Fibroblast of skin of right biceps (primary cell): ENCODE measurements at places on chromosomes 7 and 10.
A peak's percentile ranks its signal among the peaks of the same experiment; 100 is the strongest.

DNA sequence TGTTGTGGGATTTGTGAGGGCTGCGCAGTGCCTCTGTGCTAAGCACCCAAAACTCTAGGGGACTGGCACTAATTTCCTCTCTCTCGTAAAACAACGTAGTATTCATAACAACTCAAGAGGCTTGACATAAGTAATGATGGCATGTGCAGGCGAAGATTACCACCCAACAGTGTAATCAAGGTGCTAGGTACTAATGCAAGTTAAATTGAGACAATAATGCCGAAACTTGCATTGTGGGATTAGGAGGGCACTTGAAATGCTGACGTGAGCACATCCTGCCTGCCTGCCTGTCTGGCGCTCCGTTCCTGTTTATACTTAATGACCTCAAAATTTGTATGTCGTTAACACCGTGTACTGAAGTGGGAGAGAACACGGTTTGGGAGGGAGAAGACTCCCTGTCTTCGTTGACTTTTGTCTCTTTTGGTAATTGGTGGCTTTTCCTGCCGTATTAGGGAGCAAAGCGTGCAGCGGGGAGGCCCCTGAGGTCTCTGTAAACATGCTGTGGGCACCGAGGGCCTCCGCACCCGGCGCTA, 139.0 kb downstream of the MGMT start:
- DNase-seq: no peak

GRCh38 chr7:41097501-41097900, 605.4 kb downstream of the INHBA start:
- peak; percentile 97 for DNase-seq

- DNase-seq: no peak
Measured at GRCh38 chr7:50397320-50397970, 52.7 kb downstream of the FIGNL1 start.

DNA sequence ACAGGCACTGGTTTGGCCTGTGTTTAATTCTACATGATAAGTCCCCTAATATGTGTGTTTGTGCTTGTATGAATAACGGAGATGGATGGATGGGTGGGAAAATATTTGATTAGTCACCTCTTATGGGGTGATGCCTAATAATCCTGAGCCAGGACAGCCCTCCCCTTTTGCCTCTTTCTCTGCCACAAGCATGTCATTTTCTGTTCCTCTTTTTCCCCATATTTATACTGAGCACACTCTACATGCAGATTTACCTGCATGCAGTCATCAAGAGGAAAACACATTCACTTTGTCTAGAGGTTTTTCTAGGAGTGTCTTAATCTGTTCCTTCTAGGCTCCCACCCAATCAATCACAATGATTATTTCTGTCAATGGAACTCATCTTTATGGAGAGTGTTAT, 111.6 kb upstream of the TBX20 start:
- no peak for DNase-seq

DNA sequence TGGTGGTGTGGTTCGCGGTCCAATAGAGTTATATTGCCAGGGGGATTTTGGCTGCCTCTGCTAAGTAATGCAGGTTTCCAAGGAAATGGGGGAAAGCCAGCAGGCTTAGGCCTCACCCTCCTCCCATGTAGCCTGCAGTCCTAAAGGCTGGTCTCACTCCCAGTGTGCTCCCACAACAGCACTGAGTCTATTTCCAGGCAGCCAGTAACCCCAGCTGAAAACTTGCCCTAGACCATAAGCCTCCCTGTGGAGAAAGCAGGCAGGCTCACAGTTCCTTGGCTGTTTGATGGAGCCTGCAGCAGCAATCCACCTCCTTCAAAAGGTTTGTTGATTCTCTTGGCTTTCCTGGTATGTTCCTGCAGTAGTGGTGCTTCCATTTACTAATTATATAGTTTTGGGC, 220.0 kb upstream of the ZNF804B start:
- no peak for DNase-seq

- no peak for DNase-seq
Measured at GRCh38 chr7:106102387-106102966, 9.6 kb downstream of the SYPL1 start.

- DNase-seq: no peak
Measured at GRCh38 chr10:57679916-57680315, 587.8 kb downstream of the IPMK start.

- DNase-seq: peak; percentile 41
Measured at GRCh38 chr10:88968391-88968790, 15.8 kb upstream of the ACTA2 start.

DNA sequence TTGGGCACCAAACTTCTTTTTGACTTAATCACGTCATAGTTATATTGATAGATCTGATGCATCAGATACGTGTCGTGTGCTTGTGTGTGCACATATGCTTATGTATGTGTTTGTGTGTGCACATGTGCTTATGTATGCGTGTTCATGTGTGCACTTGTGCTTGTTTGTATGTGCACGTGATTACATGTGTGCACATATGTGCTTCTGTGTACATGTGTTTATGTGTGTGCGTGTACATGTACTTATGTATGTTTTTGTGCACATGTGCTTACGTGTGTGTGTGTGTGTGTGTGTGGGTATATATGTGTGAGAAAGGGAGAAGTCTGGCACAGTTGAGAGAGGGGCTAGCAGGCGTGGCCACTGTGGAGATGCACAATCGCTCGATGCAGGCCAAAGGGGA, 173.4 kb downstream of the WDR37 start:
- no peak for DNase-seq

DNA sequence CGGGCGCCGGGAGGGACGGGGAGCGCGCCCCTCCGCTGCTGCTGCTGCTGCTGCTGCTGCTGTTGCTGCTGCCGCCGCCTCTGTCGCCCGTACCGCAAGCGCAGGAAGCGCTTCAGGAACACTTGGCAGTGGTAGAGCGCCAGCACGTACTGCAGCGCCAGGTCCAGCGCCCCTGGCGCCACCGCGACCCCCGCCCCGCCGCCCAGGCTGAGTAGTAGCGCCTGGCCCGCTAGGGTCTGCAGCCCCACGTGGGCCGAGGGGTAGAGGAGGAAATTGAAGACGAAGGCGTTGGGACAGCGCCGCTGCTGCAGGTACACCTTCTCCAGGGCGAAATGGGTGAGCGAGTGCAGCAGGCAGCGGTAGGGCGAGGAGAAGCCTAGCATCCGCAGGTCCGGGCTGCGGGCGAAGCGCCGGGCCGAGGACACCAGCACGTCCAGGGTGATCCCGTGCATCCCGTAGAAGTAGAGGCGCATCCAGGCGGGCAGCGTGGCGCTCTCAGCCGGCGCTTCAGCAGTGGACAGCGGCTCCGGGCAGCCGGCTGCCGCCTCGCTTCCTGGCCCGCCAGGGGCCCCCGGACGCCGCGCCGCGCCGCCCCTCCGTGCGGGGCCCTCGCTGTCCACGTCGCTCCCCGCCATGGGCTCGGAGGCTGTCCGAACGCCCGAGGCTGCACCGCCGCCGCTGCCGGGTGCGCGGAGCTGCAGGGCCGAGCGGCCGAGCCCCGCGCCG, at the start of gene TMEM229A:
Gene TMEM229A, minus strand, starts transcription at position 699 of the 726 bp plus-strand sequence. Its CDS starts 64 bp downstream, at position 635.
- DNase-seq: peak; percentile 7

DNA sequence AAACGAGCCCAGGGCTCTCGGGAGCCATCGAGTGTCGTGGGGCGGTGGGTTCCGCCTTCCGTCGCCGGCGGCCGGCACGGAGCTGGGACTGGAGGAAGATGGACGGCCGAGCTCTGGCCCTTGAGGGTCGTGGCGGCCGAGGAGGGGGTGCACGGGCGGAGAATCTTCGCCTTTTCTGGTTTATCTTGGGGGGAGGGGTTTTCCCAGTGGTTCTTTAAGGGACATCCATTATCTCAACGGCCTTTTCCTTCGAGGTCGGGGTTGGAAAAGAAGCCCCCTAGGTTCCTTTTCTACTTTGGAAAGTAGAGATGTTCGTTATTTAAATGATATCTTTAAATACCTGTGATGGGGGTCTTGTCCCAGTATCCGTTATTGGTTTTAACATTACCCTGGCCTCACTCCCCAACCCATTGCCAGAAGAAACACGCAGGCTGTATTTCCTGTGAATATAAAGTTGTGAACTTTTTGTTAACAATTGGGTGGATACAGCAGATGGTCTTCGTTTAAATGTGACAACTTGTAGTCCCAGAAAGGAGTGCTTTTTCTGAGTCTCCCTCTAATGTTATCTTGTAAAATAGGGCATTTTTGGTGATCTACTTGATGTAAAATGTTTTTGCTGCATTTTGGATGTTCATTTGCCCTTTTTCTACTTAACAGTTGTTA, 765 bp downstream of the CCAR1 start:
- DNase-seq: peak; percentile 2

DNA sequence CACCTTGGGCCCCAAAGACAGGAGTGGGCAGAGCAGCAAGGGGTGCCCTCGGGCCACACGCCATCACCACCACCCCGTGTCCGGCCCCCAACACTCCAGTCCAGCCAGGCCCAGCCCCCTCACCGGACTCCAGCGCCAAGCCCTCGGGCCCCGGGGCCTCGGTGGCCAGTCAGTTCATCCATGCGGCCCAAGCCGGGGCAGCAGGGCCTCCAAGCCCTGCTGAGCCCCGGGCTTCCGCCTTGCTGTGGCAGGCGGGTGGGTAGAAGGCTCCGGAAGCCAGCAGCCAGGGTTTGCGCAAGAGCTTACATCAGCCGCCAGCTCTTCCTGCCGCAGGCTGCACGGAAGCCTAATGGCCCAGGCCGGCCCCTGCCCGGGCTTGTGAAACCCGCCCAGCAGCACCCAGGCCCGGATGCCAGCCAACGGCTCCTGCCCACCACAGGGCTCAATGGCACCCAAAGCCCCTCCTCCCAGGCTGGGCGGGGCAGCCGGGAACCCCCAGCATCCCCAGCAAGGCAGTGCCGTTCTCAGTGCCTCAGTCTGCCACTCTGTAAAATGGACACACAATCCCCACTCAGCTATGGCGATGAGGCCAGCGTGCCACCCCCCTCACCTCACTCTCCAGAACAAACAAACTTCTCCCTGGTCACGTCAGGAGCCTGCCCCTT, 26.5 kb downstream of the TNRC18 start:
- DNase-seq: peak; percentile 70

- DNase-seq: peak; percentile 86
Measured at GRCh38 chr10:97278491-97278989, 13.9 kb downstream of the ARHGAP19 start.

GRCh38 chr7:75650681-75651080, 88.1 kb downstream of the HIP1 start:
- DNase-seq: no peak

GRCh38 chr10:89073719-89074118, 83.1 kb downstream of the FAS start:
- DNase-seq: peak; percentile 78

DNA sequence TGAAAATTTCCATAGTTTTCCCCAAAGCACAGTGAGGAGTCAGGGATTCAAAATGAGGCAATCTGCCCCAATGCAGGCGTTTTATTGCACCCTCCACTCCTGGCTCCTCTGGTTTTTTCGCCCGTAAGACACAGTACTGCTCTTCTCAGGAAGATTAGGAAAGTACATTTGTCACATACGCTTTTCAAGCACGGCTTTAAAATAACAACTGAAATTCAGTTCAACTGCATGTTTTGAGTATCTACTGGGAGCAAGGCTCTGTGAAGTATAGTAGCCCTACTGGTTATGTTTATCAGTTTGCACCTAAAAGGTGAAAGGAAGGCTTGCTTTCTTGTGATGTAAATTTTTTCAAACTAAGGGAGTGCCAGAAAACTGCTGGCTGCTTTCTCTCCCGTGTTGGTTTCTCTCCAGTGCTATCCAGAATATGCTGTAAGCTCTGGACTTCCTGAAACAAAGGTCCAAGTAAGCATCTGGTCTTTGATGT, 1.9 kb upstream of the SGMS1 start:
- DNase-seq: no peak

DNA sequence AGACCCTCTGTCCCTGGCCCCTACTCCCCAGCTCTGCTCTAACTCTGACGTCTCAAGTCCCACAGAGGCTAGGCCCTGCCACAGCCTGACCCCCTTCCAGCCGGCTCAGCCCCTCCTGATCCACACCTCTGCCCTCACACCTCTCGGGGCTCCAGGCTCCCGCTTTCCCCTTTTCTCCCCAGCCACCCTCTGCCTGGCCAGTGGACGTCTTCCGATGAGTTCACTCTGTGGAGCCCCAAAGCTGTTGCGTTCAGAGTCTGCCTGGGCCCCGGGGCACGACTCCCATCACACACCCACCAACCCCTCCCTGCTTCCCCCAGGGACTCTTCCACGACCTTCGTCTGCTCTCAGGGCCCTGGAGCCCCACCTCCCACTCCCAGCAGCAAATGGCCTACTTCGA, 18.4 kb upstream of the TBRG4 start:
- no peak for DNase-seq

GRCh38 chr10:7405637-7406036, 5.2 kb downstream of the SFMBT2 start:
- no peak for DNase-seq

DNA sequence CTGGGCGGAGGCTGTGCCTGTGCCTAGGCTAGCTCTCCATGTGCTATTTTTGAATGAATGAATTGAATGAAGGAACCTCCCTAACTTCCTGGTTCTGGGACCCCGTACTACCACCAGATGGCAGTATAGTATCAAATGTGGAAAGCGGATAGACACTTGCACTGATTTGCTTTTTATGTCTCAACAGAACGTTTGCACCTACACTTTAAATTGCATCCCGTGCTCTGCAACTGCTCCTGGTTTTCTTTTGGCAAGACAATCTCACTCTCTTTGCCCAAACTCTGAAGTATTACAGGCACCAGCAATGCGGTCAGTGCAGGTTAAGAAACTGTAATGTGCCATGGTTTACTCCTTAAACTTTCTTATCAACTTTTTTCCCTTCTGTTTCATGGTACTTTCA, 6.5 kb downstream of the FZD8 start:
- peak; percentile 72 for DNase-seq

GRCh38 chr10:31120961-31121685, 89.5 kb upstream of the ZNF438 start:
- DNase-seq: peak; percentile 63

- DNase-seq: peak; percentile 89
Measured at GRCh38 chr10:12703813-12704212, 297.7 kb downstream of the CCDC3 start.

DNA sequence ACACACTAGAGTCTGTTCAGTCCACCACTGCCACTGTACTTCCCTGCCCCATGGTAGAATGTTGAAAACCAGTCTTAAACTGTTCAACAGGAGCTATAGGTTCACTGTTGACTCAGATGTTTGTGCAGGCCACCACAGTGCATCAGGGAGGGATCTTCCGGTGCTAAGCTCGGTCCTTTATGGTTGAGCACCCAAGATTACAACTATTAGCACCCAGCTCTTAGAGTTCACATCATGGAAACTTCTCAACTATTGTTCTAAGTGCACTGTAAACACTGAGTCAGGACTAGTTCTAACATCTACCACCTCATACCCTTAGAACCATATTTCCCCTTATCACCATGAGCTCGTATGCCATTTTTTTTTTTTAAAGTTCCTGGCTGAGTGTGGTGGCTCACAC, 97.1 kb upstream of the MXI1 start:
- no peak for DNase-seq

DNA sequence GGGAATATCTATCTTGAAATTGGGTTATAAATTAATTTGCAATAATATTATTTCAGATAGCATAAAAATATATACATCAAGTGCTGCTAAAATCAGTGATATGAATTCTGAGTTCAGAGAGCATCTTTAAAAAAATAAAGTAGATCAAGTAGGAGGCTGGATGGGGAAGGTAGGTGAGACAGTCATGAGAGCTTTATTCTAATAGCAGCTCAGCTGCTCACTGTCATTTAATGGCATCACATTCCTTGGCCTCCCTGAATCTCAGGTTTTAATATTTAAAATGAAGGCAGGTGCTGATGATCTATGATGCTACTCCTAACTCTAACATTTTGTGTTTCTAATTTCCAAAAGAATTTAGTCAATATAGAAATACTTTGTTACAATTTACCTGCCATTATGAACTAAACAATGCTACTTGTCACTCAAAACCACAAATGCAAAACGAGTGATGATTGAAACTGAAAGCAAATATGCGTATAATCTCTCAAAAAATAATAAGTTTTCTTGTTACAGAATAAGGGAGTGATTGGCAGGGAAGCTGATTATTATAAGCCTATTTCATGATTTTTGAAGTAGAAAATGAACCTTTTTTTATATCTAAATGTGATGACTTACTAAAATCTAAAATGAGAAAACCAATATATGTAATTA, 147.6 kb upstream of the CSTF2T start:
- DNase-seq: no peak
